Hepatocyte (in vitro differentiated cells): ENCODE measurements at places on chromosomes 13 and 19.

DNA sequence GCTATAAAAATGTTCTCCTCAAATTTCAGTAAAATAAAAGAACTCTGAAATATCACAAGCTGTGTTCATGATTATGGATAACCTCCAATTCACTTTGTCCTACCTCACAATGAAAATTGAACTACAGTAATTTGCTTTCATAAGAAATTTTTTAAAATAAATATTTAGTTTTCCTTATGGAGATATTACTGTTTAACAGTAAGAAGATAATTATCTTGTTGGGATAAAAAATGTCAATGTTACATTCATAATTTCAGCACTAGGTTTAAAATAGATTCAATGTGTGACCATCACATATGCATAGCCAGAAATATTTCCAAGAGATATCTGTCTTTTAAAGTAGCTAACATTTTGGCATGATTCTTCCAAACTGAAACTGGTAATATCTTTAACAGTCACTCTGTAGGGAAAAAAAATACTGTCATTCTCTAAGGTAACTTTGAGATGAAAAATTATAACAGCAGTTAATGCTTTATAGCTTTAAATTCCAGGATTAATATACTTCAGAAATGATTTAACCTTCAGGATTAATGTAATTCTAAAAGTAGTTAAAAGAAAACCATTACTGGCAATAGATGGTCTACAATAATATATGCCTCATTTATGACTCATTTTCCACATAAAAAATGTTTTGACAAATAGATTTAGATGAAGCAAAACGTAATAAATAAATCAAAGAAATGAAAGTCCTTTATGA is 91.3 kb downstream of the SPRY2 start:
- no peak overlapping the region for H3K27ac ChIP-seq
- no peak for DNase-seq
- H3K36me3 ChIP-seq, result no peaks in the 10 kb centered on the region
- no peaks in the 10 kb centered on the region for H3K27me3 ChIP-seq

- H3K4me1 ChIP-seq, result peaks cover 11% of the 10 kb centered on the region
- H3K4me3 ChIP-seq, result no peak overlapping the region
- no peak for DNase-seq
These were observed 695 bp downstream of the ICAM1 start for GRCh38 chr19:10271543-10272086.

GRCh38 chr19:19997656-19998268 is 41.5 kb downstream of the ZNF682 start:
- H3K27ac ChIP-seq, result no peak overlapping the region
- H3K36me3 ChIP-seq, result no peaks in the 10 kb centered on the region
- no peaks in the 10 kb centered on the region for H3K27me3 ChIP-seq
- no peak overlapping the region for H3K4me3 ChIP-seq

- no peak for DNase-seq
- H3K4me1 ChIP-seq, result no peaks in the 10 kb centered on the region
- H3K36me3 ChIP-seq, result no peaks in the 10 kb centered on the region
- no peak overlapping the region for H3K4me3 ChIP-seq
- no peak overlapping the region for H3K27ac ChIP-seq
These were observed 5.2 kb downstream of the TRAPPC5 start for GRCh38 chr19:7685546-7686445.

DNA sequence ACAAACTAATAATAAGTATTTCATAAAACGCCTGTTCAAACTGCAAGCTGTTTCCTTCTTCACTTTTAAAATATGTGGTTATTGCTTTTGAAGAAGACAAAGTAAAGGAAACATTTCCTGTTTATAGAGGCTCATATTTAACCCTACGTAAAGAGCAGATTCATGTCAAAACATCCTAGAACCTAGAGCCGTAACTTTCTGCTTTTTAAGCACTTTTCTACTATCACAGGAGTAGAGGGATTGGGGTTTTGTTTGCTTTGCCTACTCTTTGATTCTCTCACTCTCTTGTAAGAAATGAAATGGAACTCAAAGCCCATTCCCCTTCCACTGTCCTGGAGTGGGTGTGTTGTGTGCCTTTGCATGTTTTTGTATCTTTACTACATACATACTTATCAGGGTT is 54.0 kb upstream of the GPR183 start:
- no peaks in the 10 kb centered on the region for H3K4me1 ChIP-seq
- no peaks in the 10 kb centered on the region for H3K27me3 ChIP-seq
- no peak for DNase-seq
- no peak overlapping the region for H3K27ac ChIP-seq
